ENCODE measurements at places on chromosomes 5 and 9.

DNA sequence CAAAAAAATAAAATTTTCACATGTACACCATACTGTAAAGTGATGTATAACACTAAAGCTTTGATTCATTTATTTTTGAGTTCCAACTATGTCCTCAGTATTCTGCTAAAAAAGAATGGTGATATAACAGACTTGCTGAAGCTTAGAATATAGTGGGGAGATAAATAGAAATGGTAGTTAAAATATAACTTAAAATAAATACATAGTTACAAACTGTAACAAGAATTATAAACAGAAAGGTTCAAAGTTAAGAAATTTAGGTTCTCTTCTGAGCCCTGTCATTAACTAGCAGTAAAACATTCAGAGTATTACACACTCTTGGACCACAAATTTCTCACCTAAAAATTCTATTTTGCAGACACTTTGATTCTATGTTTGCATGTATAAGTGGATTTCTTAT is 392.1 kb downstream of the ANXA1 start:
- DNase-seq = no peak

- no peak for DNase-seq
Measured at GRCh38 chr9:2686911-2687310, 30.4 kb upstream of the KCNV2 start.

DNA sequence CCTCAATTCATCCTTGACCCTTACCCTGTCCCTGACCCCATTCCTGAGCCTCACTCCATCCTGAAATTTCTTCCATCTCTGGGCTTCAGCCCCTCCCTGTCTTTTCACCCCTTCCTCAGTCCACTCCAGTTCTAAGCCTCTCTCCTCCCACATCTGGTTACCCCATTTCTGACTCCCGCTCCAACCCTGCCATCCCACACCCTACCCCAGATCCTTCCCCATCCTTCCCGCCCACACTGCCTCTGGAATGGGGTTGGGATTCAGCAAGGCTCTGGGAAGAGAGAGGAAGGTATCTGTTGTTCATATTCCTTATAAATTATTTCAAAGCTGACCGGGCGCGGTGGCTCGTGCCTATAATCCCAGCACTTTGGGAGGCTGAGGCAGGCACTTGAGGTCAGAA is 29.9 kb upstream of the MVB12B start:
- DNase-seq = no peak

DNA sequence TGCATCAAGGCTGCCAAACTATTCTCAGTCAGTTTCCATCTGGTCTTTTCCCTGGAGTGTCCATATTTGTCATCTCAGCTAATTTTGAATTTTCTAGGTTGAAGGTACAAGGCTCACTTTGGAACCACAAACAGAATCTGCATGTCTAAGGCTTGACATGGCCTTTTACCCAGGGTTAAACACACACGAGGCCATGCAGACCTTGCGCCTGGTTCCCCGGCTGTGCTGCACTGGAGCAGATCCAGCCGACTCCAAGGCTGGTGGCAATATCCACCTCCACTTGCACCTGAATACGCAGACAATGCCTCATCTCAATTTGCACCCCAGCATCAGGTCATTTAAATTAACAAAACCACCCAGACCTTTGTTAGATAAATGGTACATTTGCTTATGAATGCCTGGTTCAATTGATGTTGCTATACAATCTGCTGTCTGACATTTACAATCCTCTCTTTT is 276.2 kb downstream of the HSPA4 start:
- no peak for DNase-seq

DNA sequence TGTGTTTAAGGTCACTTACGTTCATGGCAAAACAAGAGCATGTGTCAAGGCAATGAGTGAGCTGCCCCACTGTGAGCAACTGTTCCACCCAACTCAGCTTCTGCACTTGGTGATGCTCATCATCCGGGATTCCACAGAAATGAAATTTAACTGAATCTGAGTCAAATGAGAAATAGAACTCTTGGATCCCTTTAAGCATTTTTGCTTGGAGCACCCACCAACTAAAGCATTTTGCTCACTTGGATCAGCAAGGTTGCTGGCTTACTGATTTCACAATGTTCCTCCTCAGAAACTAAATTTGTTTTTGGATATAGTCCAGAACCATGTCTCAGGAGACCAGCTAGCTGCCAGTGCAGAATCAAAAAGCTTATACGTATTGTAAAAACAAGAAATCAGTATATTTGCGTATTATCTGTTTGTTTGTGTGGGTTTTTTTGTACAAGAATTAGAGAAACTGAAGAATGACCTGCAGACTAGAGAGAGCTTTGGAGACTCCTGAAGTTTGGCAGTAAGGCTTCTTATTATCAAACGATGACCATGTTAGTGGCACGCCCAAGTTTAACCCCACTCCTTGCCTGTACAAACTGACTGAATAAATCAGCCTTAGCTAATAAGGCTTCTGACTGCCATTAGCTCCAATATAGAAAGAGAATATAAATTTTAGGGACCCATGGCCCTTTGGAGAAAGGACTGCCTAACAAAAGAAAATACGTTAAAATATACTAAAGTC is 153.8 kb upstream of the FST start:
- no peak for DNase-seq
